ENCODE measurements at places on chromosomes 4 and X.
A peak's percentile ranks its signal among the peaks of the same experiment; 100 is the strongest.

GRCh38 chrX:132271311-132271778 is 52.1 kb upstream of the RAP2C start:
- no peak for DNase-seq

- no peak for DNase-seq
Measured at GRCh38 chr4:123064390-123064789, 142.0 kb upstream of the NUDT6 start.

GRCh38 chrX:47558436-47558835 is 2.6 kb upstream of the ARAF start:
- no peak for DNase-seq

GRCh38 chr4:173074501-173074946 is 94.1 kb upstream of the GALNT7 start:
- no peak for DNase-seq

GRCh38 chr4:124389591-124389990 is 322.9 kb downstream of the ANKRD50 start:
- DNase-seq, result no peak

DNA sequence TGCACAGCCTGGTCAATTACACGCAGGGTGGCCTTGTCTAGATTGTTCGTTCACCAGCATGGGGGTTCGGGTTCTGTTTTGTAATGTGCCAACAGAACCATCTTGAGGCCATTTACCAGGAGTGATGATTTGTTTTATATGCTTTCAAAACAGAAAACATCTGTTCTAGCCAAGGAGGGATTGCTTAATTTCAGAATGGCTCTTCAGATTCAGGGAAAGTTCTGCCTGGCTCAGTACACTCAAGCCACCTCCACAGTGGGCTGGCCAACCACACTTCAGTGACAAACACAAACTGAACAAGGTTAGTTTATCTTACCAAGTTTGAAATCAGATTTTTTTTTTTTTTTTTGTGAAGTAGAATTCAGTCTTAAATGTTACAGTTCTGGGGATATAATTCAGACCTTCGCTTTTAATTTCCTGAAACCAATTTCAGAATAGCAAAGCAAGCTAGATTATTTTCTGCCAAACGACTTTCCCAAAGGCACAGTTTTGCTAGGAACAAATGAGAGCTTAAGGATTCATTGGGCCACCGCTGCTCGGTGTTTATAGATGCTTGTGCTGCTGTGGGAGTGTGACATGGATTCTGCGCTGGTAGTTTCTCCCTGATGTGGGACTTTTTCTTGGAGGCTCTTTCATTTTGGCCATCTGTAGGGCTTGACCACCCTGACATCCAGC is 23.4 kb downstream of the SMS start:
- DNase-seq, result no peak

DNA sequence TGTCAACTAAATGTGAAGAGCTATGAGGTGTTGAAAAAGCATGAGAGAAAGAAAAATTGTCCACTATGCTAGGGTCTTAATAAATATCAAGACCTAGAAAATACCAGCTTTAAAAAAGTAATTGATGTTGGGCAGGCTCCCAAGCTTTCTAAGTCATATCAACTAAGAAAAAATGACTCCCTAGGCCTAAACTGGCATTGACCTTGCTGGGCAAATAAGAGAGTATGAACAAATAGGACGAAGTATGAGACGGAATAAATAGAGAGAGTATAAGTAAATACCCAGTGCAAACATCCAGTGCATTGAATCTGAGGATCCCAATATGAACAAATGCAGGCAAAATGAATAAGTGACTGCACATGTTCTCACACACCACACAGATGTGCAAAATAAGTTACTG is 3.2 kb downstream of the KDR start:
- no peak for DNase-seq

DNA sequence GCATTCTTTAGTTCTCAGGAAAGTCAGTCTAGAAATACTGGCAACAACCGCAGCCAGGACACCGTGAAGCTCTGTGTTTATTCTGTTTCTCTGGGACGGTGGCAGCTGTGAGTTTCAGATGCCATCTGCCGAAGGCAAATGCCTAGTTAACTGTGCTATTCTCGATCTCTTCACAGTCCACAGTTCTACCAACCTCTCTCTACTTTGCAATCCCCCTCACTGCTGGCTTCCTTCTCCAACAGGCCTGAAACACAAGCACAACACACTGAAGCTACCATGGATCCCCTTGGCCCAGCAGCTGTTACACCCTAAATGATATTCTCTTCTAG is 118.8 kb downstream of the ZNF827 start:
- DNase-seq, result no peak

DNA sequence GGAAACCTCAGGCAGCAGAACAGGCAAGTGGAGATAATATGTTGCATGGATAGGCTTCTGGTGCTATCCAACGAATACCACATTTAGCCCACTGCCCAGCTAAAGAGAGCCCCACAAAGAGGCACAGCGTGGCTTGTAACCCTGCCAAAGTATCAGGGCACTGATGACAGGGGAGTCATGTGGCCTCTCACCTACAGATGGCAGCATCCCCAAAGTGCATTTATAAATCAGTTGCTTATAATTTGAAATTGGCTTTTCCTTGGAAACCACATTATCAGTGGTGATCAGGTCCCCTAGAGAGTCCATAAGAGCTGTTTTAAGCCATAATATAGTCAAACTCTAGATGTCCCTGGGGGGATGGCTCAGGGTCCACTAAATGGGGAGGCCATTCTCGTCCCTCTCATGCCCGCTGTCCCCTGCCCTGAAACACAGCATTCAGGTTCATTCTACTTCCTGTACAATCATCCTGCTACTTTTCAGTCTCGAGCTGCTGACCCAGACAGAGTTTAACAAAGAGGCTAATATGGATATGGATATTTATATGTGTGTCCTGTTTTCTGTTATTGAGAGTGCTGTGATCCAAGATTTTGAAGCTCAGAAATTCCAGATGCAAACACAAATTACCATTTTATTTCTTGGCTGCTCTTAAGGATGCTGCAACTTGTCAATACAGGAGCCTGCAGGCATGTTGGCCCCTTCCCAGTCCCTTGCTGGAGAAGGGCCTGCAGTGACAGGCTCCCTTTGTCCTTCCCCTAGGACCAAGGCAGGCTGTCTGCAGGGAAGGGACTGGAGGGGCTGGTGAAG is 28.5 kb downstream of the SRPX start:
- DNase-seq, result no peak

DNA sequence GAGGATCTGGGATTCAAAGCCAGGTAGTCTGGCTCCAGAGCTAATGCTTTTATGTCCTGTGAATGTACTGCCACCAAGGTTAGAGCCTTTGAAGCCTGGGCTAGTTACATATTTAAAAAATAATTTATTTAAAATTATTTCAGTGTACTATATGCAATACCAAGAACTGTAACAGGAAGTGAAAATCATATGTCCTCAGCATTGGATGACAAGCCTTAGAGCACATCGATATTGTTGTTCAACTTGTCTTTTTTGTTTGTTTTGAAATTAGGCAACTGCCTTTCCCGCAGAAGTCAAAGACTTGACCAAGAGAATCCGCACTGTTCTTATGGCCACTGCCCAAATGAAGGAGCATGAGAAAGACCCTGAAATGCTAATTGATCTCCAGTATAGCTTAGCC is 73.1 kb upstream of the IL13RA1 start:
- no peak for DNase-seq

DNA sequence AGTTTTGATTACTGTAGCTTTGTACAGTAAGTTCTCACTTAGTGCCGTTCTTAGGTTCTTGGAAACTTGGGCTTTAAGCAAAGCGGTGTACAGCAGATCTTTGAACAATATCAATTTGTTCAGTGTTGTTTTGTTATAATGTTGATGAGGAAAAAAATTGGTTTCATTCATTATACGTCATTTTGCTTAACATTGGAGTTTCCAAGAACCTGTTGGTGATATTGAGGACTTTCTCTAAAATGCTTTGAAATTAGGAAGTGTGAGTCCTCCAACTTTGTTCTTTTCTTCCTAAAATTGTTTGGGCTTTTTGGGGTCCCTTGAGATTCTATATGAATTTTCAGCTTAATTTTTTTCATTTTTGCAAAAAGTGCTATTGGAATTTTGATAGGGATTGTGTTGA is 49.1 kb downstream of the STAG2 start:
- no peak for DNase-seq

- no peak for DNase-seq
Measured at GRCh38 chr4:183355405-183355804, 33.2 kb upstream of the CLDN24 start.

DNA sequence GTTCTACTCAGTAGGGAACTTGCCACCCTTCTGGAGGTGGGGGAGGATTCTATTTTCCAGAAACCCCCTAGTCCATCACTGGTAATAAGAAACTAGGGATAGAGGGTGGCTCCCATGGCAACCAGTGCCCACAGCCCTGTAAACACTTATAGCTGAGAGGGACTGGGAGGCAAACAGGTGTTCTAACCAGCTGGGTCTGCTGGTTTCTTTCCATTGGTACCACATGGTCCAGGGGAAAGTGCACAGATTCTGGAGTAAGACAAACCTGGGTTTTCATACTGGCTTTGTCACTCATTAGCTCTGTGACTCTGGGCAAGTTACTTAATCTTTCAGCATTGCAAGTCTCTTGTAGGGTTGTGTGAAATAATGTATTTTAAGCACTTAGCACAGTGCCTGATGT is 26.9 kb downstream of the IGSF1 start:
- DNase-seq, result no peak

DNA sequence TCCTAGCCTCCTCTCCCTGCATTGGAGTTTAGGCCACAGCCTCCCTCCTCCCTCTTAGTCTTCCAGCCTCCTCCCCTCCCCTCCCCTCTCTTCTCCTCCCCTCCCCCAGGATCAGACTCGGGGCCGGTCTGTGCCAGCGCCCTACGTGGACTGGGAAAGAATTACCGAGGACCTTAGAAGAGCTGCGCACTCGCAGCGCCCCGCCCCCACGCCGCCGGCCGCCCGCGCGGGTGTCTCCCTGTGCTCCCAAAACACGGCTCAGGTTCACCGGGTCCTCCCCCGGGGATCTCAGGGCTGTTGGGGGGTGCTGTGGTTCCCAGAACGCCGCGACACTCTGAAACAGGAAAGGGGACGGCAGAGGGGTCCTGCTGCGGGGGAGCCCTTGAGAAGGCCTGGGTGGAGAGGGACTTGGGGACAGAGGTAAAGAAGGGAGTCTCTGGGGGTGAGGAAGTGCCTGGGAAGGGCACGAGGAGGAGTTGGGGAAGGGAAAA is 122.3 kb upstream of the TBL1X start:
- peak; percentile 14 for DNase-seq

GRCh38 chr4:158067646-158068045 is 105.2 kb downstream of the GASK1B start:
- DNase-seq, result no peak

- DNase-seq, result no peak
Measured at GRCh38 chr4:149799546-149799945, 16.1 kb downstream of the IQCM start.

GRCh38 chrX:149208307-149208706 is 296.8 kb downstream of the IDS start:
- no peak for DNase-seq

DNA sequence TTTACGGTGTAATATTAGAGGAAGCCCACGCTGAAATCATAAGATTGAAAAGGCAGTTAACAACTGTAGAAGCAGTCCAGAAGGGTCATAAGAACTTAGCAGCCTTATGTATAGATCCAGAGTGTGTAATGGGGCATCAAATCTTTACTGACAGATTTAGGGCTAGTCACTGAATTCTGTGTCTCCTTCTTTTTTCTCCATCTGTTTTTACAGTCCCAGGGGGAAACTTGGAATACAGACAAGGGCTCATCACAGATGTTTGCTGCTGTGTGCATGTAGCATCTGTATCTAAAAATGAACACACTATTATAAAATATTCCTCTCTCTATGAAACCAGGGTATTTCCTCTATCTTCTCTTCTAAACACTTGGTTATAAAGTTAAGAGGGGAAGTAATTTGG is 43.9 kb downstream of the CYSLTR1 start:
- DNase-seq, result no peak
